ENCODE measurements at places on chromosomes 1 and 21.
A peak's percentile ranks its signal among the peaks of the same experiment; 100 is the strongest.

DNA sequence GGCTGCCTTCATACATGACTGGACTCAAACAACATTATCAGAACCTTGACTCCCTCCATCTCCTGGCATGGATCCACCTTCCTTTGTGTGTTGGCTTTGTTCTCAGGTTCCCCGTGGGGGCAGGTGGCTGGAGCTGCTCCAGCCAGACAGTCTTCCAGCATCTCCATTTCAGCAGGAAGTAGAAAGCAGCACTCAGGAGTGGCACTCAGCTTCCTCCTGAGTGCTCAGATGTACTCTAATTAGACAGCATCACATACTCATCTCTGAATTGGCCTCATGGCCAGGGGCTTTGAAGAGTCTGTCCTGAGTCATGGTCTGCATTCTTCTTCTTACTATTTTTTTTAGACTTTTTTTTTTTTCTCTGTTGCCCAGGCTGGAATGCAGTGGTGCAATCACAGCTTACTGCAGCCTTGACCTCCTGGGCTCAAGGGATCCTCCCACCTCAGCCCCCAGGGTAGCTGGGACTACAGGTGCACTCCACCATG is 27.9 kb downstream of the OVAAL start:
- H3K4me3 ChIP-seq, result no peak overlapping the region
- H3K4me1 ChIP-seq, result no peaks in the 10 kb centered on the region
- H3K27ac ChIP-seq, result no peak overlapping the region
- no peaks in the 10 kb centered on the region for H3K36me3 ChIP-seq
- no peaks in the 10 kb centered on the region for H3K27me3 ChIP-seq

- no peaks in the 10 kb centered on the region for H3K27me3 ChIP-seq
- no peaks in the 10 kb centered on the region for H3K36me3 ChIP-seq
- no peak for DNase-seq
- no peak overlapping the region for H3K27ac ChIP-seq
These were observed 108.5 kb upstream of the KIF26B start for GRCh38 chr1:245046315-245046714.

GRCh38 chr1:175136246-175136645 is 56.3 kb downstream of the KIAA0040 start:
- H3K27me3 ChIP-seq, result no peaks in the 10 kb centered on the region
- H3K36me3 ChIP-seq, result no peaks in the 10 kb centered on the region
- no peak overlapping the region for H3K4me3 ChIP-seq

DNA sequence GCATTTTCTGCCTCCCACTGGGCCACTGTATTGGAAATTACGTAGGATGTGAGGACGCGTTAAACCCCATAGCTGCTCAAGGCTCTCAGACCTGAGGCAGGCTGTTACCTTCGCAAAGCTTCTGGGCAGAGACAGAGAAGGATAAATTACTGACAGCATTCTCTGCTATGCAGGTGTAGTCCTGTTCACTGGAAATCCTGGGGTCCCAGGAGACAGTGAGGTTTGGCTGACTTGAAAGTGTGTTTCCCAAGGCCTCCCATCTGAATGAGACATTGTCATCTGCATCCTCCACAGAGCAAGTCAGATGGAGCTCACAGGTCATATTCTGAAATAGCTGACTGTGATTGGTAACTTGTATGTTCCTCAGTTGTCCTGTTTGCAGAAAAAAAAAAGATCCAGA is 32.0 kb downstream of the SLAMF6 start:
- peaks cover 3% of the 10 kb centered on the region for H3K4me1 ChIP-seq
- DNase-seq, result no peak
- H3K4me3 ChIP-seq, result no peak overlapping the region
- no peaks in the 10 kb centered on the region for H3K36me3 ChIP-seq
- H3K27me3 ChIP-seq, result no peaks in the 10 kb centered on the region

DNA sequence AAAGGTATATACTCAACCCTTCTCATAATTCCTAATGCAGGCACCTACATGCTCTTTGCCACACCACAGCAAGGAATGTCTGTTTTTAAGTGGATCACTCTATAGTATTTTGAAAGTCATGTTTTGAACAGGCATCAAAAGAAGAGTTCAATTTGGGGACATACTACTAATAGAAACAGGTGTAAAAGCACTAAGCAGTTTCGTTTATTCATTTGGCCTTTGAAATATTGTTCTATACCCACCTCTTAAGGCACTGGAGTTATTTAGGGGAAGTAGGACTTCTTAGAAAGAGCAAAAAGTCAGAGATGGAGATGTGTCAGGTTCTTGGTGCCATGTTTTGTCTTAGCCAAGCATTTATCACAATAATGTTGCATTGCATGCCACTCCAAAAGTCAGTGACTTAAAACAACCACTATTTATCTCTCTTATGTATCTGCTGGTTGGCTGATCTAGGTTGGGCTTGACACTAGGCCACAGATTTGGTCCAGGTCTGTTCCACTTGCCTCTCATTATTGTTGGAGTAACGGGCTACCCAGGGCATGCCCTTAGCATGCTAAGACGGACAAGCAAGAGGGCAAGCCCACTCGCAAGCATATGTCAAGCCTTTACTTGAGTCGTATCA is 107.5 kb downstream of the RGL1 start:
- no peak for DNase-seq
- no peak overlapping the region for H3K27ac ChIP-seq
- no peaks in the 10 kb centered on the region for H3K27me3 ChIP-seq
- H3K36me3 ChIP-seq, result no peaks in the 10 kb centered on the region
- no peak overlapping the region for H3K4me3 ChIP-seq

- H3K36me3 ChIP-seq, result no peaks in the 10 kb centered on the region
- H3K4me3 ChIP-seq, result no peak overlapping the region
- H3K27ac ChIP-seq, result no peak overlapping the region
- H3K27me3 ChIP-seq, result no peaks in the 10 kb centered on the region
These were observed 436.4 kb downstream of the PLA2G4A start for GRCh38 chr1:187264995-187265602.

GRCh38 chr1:84407524-84407923 is 9.2 kb downstream of the DNASE2B start:
- no peak for DNase-seq
- no peak overlapping the region for H3K27ac ChIP-seq
- H3K27me3 ChIP-seq, result no peaks in the 10 kb centered on the region
- H3K36me3 ChIP-seq, result no peaks in the 10 kb centered on the region

DNA sequence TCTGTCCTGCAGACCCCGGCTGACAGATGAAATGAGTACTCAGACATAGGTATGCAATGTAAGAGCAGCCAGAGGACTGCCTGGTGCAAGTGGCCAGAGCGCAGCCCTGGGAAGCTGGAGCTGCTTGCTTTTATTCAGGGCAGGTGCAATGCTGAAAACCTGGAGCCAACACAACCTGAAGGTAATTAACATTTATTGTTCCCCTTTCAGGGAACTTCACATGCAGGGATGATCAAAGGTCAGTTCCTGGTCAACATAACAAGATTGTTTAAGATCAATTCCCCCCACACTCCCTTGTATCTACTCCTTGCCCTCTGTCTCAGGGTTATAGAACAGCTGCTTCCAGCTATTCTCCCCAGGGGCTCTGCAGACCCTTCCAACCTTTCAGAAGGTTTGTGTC is 48.7 kb upstream of the PRELP start:
- H3K36me3 ChIP-seq, result no peaks in the 10 kb centered on the region
- H3K4me1 ChIP-seq, result no peaks in the 10 kb centered on the region
- no peaks in the 10 kb centered on the region for H3K27me3 ChIP-seq

DNA sequence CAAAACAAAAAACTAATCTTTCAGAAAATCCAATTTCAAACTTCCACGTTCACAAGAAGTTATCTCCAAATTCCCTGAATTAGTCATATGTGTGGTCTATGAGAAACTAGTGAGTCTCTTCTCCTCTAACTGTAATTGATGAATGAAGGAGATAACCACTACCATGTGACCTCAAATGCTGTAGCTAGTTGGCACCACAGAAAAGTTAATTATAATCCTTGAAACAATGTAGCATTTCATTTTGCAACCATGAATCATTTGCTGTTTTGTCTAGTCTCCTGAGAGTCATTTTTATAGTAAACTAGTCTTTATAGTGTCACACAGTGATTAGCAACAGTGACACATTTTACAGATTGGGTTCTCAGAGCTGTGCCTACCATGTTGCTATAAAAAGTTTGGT is 287.5 kb downstream of the LRRIQ3 start:
- H3K27me3 ChIP-seq, result no peaks in the 10 kb centered on the region
- no peak for DNase-seq
- H3K27ac ChIP-seq, result no peak overlapping the region
- no peaks in the 10 kb centered on the region for H3K36me3 ChIP-seq

DNA sequence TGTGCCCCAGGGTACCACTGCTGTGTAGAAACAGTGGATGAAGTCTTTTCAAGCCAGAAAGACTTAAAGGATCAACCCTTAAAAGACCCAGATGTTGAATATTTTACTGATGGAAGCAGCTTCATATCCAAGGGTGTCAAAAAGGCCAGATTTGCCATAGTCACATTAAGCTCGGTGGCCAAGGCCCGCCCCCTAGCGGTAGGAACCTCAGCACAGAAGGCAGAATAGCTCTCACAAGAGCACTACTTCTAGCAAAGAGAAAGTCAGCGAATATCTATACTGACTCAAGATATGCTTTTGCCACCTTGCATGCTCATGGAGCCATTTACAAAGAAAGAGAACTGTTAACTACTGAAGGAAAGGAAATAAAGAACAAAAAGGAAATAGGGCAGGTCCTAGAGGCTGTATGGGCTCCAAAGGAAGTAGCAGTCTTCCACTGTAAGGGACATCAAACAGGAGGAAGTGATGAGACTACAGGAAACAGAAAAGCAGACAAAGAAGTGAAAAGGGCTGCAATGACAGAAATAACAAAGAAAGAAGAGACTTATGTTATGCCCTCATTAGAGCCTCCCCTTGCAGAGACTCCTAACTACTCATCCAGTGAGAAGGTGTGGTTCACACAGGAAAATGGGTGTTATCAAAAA is 90.5 kb downstream of the LIPI start:
- no peaks in the 10 kb centered on the region for H3K27me3 ChIP-seq
- no peak overlapping the region for H3K27ac ChIP-seq
- peak; percentile 84 for DNase-seq
- no peak overlapping the region for H3K4me3 ChIP-seq
- no peaks in the 10 kb centered on the region for H3K36me3 ChIP-seq

DNA sequence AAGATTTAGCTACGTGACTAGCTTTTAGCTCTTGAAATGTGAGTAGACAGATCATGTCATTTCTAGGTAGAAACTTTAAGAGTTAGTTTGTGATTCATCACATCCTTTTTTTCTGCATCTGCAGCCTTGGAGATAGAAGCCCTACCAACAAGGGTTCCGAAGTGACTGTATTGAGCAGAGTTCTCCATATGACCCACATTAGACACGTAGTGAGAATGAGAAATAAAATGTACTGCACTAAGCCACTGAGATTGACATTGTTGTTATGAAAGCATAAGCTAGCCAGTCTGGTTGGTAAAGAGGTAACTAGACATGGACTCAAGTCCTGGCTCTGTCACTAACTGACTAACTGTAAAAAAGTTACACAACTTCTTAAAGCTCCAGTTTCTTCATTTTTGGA is 296.1 kb downstream of the PDE4B start:
- H3K4me1 ChIP-seq, result no peaks in the 10 kb centered on the region
- no peaks in the 10 kb centered on the region for H3K36me3 ChIP-seq
- H3K4me3 ChIP-seq, result no peak overlapping the region

DNA sequence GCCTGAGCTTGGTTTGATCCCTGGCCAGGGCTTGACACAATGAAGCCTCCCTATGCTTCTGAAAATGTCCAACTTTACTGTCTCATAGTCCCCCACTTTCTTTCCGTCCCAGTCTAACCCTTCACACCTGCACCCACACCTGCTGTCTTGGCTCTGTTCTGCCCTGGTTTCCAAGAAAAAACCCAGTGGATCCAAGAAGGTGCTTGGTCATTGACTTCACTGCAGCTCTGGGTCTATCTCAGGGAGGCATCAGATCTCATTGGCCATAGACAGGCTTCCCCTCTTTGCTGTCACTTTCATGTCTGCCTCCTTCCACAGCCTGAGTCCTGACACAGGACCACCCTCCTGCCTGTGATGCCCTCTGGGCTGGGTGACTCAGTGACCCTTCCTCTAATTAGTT is 37.8 kb upstream of the ETV3 start:
- DNase-seq, result no peak
- no peaks in the 10 kb centered on the region for H3K4me1 ChIP-seq
- H3K4me3 ChIP-seq, result no peak overlapping the region
- H3K36me3 ChIP-seq, result no peaks in the 10 kb centered on the region

DNA sequence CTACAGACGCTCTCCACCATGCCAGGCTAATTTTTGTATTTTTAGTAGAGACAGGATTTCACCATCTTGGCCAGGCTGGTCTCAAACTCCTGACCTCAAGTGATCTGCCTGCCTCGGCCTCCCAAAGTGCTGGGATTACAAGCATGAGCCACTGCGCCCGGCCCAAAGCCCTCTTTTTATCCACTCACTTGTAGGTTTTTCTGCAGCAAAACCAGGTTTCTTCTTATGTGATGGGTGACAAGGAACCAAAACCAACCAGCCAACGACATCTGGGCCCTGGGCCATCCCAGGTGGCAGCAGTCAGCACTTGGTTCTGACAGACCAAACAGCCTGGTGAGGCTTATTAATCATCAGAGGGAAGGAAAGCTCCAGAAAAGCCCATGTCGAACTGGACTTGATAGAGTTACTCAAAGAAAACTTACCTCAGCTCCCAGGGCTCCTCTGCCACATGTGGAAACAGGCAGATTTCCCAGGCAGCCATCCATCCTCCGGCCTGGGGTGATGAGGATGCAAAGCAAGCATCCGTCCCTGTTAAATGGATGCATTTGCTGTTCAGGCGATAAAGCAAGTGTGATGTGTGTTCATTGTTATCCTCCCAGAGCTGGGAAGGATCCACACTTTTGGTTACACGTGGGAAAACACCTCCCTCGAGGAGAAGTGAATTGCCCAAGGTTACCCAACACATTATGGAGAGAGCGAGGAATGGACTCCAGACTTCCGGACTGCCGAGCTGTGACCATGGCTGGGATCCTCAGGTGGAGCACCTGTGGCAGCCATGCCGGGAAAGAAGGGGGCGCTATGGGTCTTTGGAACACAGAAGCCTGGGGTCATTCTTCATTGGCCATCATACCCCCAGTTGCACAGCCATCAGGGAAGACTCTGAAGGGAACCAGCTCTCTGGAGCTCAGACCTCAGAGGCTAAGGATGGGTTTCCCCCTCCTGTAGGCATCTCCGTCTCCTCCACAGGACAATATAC is 118.8 kb downstream of the HUNK start:
- no peaks in the 10 kb centered on the region for H3K4me1 ChIP-seq
- no peaks in the 10 kb centered on the region for H3K36me3 ChIP-seq
- no peak for DNase-seq
- H3K27ac ChIP-seq, result no peak overlapping the region

GRCh38 chr21:36388835-36389234 is 3.6 kb downstream of the CHAF1B start:
- no peak overlapping the region for H3K4me3 ChIP-seq
- no peak overlapping the region for H3K27ac ChIP-seq
- H3K4me1 ChIP-seq, result peaks cover 1% of the 10 kb centered on the region
- H3K36me3 ChIP-seq, result peaks cover 3% of the 10 kb centered on the region
- DNase-seq, result peak; percentile 33

Data from H1 (cell line).